ENCODE measurements at places on chromosomes 1 and 21.
A peak's percentile ranks its signal among the peaks of the same experiment; 100 is the strongest.

- no peak for DNase-seq
Measured at GRCh38 chr21:34859976-34860653, 189.0 kb downstream of the RUNX1 start.

GRCh38 chr1:1591452-1591851 is 8.5 kb downstream of the FNDC10 start:
- no peak for DNase-seq

- peak; percentile 78 for DNase-seq
Measured at GRCh38 chr1:11417162-11417561, 61.8 kb upstream of the DISP3 start.

GRCh38 chr1:221741703-221742554 is at the start of gene DUSP10:
TSS of gene DUSP10 (minus strand) at chr1:221742089. CDS start at chr1:221739744, 2,345 bp downstream.
- DNase-seq, result peak; percentile 98

DNA sequence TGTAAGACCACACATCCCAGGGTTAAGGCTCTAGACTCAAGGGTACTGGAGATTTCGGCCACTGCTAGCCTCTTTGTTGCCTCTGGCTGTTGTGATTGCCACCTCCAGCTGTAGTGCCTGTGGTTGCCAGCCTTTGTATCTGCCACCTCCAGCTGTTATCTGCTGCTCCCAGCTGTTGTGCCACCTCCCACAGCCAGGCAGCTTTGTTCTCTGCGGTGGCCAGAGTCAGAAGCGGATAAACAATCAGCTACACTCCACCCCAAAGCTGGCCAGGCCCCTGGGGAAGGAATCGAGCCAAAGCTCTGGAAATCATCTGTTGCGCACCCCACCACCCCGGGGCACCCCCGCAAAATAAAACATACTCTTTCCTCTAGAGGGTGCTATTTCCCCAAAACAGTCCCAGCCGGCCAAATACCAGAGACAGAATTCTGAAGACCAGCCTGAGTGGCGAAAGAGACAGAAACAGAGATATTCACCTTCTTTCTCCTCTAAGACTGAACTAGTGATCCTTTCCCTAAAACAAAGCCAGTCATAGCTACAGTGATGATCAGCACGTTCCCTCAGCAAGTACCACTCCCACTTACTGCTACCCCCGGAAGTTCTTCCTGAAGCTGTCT is 14.8 kb upstream of the PIGM start:
- peak; percentile 7 for DNase-seq

GRCh38 chr1:40317394-40318074 is 448 bp upstream of the COL9A2 start:
- DNase-seq, result no peak

DNA sequence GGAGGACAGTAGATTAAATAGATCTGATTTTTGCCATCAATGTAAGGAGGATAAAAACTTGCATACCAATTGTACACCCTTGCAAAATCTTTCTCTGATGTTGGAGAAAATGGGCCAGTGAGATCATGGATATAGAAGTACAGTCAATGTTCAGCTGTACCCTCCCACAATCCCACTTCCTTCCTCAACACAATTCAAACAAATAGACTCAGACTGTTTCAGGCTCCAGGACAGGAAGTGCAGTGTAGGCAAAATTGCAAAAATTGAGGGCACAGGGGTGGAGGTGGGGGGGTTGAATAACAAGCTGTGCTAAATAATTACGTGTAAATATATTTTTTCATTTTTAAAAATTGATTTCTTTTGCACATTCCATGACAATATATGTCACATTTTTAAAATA is 3.9 kb upstream of the IFI44 start:
- no peak for DNase-seq

GRCh38 chr21:15260604-15261003 is 195.8 kb upstream of the NRIP1 start:
- no peak for DNase-seq

DNA sequence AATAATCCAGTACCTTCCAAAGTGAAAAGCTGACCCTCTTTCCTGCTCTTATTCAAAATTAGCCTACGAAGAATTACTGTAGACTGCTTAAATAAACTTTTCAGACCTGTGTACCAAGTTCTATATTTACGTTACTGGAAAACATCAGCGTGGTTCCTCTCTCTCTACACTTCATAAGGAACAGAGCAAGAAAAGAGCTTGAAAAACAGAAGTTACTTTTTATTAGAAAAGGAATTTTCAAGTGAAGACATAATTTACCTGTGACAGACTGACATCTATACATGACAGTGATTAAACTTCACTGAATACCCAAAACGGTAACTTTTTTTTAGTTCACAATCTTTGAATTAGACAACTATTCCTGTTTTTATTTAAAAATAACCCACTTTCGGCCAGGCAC is 2.7 kb downstream of the ENAH start:
- DNase-seq, result no peak

DNA sequence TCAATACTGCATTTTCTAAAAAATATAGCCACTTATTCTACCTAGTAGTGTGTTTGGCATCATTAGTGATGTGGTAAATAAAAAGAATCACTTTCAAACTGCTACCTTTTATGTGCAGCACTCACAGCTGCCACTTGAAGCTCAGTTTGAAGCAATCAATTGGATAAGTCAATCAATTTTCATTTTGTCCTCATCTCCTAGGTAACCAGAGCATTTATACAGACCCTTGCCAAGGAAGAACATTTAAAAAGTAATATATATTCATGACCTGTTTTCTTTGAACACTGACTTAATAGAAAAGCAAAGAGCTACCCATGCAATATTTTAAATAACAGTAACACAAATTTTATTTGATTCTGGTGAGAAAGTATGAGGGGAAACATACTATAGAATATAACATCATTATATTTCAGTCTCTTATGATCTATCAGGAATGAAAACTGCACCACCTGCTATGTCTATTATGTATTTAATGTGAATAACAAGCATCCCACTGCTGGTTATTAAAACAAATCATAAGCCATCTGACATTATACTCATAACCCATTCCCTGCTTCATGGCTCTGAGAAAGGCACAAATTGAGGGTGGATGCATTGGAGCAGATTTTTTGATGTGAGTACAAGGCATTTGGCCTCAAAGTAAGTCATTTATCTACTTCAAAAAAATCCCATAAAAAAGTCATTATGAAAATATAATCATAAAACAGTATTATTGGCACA is 168.4 kb upstream of the C21orf91 start:
- no peak for DNase-seq

GRCh38 chr1:26598890-26599289 is 69.3 kb downstream of the RPS6KA1 start:
- no peak for DNase-seq

- no peak for DNase-seq
Measured at GRCh38 chr1:167648978-167649744, 19.1 kb downstream of the RCSD1 start.

- no peak for DNase-seq
Measured at GRCh38 chr1:175191659-175192058, 917 bp downstream of the KIAA0040 start.

GRCh38 chr1:236103646-236104218 is 38.6 kb upstream of the GPR137B start:
- peak; percentile 15 for DNase-seq

- DNase-seq, result no peak
Measured at GRCh38 chr1:117826119-117826518, 103.3 kb downstream of the GDAP2 start.

- DNase-seq, result no peak
Measured at GRCh38 chr1:20626524-20626923, 6.7 kb upstream of the PINK1 start.

DNA sequence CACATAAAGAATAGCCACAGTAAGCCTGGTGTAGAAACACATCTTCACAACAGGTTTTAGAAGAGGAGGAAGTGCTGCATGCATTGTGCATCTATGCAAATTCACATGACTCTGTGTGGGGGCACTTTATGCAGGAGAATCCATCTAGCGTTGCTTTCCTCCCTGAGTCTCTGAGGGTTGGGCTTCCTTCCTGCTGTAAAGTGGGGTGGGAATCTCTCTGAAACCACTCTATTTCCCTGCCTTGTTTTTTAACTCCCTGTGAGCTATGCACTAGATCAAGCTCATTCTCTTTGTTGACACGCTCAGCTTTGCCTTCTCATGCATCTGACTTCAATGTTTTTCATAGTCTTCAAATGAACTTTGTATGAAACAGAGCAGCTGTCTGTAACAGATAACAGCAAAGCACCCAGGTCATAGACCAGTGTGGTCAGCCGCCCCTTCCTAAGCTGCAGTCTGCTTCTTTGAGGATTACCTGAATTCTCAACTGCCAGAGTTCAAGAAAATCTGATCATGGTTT is 102.7 kb upstream of the DPH5 start:
- DNase-seq, result no peak

DNA sequence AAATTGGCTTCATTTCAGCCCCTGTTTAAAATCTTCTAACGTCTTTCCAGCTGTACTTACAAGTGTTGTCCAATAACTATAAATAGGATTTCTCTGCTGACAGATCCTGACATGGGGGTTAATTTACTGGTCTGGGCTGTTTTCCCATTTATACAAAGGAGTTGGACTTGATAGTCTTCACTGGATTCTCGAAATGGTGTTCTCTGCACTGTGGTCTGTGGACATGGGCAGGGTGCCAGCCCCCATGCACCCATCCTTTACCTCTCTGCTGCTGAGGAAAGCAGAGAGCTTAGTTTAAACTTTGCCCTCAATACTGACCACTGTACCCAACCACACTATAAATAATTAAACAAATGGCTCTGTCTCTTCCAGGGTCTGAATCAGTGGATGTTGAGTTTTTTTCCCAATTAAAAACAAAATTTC is 5.2 kb downstream of the DIO1 start:
- DNase-seq, result no peak

- no peak for DNase-seq
Measured at GRCh38 chr1:24925082-24925779, 4.8 kb downstream of the RUNX3 start.

GRCh38 chr21:35138665-35139381 is 89.7 kb upstream of the RUNX1 start:
- no peak for DNase-seq

DNA sequence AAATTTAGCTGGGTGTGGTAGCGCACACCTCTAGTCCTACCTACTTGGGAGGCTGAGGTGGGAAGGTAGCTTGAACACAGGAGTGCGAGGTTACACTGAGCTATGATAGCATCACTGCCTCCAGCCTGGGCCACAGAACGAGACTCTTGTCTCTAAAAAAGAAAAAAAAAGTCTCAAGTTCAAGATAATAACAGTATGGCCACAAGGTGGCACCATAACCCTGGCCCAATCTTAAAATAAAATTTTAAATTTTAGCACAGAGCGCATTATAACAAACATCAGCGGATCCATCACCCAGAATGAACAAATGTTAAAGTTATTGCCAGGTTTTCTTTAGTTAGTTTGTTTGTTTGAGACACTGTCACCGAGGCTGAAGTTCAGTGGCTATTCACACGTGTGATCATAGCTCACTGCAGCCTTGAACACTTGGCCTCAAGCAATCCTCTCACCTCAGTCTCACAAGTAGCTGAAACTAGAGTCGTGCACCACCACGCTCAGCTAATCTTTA is 2.9 kb upstream of the HTR6 start:
- DNase-seq, result peak; percentile 41

DNA sequence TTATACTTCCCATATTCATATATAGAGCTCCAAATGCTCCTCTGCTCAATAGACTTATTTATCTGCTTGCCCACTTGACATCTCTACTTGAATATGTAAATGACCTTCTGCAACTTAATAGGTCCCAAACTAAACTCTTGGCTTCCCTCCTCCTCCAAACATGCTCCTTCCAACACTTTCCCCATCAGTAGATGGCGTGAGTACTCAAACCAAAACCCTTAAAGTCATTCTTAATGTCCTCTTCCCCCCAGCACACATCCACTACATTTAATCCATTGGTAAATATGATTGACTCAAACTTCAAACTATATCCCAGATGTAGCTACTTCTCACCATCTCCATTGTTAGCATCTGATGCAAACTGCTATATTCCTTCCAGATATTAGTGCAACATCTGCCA is 48.5 kb upstream of the PBX1 start:
- no peak for DNase-seq

DNA sequence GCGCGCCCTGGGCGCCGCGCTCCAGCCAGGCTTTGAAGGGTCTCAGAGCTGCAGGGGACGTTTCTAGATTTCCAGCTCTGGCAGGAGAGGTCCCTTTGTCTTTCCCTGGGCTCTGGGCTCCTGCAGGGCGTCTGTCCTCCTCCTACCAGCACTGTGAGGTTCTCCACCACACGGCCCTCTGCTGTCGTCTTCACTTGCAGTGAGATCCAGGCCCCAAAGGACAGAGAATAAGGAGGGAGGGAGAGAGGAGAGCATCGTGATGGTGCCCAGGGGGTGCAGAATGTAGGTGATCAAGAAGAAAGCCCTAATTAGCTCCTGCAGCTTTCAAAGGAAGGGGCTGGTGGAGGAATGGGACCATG is 4.2 kb upstream of the GNB1 start:
- no peak for DNase-seq

DNA sequence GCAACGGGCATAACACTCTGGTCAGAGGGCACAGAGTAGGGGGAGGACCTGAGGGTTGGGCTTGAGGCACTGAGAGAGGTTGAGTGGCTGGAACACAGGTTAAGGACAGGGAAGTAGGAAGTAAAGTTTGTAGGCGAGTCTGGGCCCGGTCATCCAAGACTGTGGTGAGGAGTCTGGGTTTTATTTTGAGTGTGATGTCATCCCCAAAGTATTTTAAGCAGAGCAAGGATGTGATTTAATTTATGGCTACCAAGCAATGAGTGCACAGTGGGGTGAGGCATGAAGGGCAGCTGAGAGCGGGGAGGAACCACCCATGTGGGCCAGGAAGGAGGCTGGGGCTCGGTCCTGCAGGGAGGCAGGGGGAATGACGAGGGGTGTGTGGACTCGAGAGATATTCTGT is 11.2 kb upstream of the VWA5B1 start:
- no peak for DNase-seq

DNA sequence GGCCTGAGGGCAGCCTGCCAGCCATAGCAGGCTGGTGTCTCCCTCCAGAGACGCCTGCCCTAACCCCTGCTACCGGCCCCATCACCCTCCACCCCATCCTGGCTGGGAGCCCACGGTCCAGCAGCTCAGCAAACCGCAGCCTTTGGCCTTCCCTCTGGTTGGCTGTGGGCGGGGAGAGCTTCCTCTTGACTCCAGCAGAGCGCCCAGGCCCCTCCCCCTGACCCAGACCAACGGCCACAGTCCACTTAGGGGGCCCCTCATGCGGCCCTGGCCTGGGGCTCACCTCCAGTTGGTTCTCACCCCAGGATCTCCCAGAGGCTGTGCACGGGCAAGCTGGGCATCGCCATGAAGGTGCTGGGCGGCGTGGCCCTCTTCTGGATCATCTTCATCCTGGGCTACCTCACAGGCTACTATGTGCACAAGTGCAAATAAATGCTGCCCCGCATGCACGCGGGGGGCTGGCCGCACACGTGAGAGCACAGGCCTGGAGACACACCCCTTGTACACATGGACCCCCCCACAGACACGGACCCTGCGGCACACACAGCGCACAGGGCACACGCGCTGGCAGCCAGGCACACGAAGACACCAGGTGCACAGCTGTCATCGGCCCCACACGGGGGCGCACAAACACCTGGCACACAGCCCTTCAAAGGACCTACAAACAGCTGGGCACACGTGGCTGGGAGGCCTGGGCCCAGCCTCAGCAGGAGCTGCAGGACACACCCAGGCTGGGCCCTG is 3.1 kb downstream of the SMIM1 start:
- DNase-seq, result peak; percentile 52

All from NCI-H2171 (cell line).